Bone marrow (tissue), 2 donors: ENCODE measurements at places on chromosomes 7 and 10.
A peak's percentile ranks its signal among the peaks of the same experiment; 100 is the strongest.

DNA sequence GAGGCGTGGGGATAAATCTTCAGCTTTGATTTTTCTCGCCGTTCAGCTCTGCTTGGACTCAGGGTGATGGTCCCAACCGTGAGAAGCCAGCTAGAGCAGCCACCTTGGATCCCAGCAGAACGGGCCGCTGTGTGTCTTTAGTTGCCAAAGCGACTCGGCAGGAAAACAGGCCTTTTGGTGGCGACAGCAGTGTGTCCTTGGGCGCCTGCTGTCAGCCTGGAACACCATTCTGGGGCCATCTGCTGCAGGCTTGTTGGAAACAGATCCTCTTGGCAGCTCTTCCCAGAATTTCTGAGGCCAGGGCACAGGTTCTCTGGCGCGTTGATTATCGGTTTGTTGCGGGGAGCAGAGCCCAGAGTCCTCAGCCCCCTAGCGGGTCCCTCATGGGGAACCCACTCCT, 97.6 kb downstream of the CUX1 start:
- no peak for DNase-seq

GRCh38 chr10:86267286-86268195, 99.1 kb downstream of the GRID1 start:
- no peak for DNase-seq

DNA sequence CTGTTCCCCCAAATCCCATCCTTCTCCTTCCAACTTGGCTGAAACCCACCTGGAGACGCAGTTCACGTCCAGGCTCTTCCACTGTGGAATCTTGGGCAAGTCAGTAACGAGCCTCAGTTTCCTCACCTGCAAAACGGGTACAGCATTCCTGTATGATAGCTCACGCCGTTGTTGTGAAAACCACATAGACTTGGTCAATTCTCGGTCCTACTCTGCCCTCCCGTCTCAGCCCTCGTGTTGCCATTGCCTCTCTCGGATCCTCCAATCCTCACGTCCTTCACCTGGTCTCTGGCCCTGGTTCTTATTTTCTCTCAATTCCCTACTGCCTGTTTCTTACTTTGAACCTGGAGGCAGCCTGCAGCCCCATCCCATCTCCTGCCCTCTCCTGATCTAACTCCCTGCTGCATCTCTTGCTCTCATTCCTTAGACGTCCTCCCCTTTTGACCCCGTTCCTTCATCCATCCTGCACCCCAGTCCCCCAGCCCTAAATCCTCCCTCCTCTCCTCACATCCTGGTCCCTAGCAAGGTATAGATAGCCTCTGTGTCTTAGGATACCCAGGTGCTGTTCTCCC, 2.0 kb upstream of the MUC12 start:
- DNase-seq, result no peak

DNA sequence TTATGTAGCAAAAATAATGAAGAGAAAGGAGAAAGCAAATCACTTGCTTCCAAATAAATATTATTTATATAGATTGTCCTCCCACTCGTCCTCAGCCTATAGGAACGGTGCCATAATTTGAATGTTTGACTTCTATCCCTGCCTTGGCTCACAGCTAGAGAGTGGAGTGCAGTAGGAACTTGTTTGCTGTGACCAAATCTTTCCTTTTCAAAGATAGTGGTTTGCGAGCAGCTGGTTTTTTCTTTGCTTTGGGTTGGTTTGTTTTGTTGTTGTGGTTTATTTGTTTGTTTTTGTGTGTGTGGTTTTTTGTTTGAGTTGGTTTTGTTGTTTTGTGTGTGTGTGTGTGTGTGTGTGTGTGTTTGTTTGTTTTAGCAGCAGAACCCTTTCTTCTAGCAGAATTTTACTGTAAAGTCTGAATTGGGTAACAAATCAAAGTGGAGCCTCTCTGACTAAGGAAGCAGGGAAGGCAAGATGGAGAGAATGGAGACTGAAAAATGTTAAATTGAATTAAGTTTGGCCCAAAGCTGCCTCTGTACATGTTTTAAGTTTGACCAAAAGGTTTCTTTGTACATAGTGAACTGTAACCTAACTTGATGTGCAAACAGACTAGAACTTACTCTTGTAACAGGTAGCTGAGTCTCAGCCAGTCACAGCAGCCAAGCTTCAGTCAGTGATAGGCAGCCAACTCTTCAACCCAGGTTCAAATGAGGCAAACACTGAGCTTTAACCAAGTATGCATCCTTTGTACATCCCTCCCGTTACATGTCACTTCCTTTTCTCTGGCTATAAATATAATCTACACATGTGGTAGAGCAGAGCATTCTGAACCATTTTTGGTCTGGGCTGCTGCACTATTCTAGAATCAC, 149.5 kb upstream of the LRGUK start:
- DNase-seq, result no peak

- DNase-seq, result no peak
Observed at GRCh38 chr10:26214551-26215395, 1.8 kb upstream of the GAD2 start.

- no peak for DNase-seq
Observed at GRCh38 chr10:118963933-118964332, 65.6 kb upstream of the NANOS1 start.

GRCh38 chr10:70167246-70167645, 3.1 kb downstream of the SAR1A start:
- no peak for DNase-seq

DNA sequence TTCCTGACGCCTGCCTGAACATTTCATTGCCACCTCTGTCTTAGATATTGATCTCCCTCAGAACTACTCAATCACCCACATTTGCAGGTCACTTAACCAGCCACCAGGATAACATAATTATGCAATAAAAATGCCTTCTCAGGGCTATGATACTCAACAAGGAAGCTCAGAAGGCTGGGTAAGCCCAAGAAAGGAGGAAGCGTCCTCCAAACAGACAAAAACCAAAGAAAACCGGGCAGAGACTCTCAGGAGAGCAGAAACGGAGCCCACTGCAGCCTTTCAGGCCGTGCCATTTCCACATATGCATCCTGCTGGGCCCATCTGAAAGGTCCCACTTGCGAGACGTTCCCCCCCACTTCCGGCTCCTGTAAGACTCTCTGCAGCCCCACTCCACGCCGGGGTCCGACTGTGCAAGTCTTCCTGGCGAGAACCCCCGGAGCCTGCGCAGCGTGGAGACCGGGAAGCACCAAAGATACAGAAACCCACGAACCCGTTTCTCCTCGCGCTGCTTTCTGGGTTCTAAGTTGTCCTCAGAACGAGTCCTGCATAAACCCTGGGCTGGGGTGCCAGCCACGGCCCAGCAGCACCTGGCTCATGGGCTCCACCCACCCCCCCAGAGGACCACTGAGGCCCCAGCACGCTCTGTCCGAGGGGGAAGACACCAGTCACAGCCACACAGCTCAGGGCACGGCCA, 83.7 kb downstream of the DIP2C start:
- no peak for DNase-seq

- no peak for DNase-seq
Observed at GRCh38 chr7:16603633-16604032, 41.9 kb downstream of the ANKMY2 start.

DNA sequence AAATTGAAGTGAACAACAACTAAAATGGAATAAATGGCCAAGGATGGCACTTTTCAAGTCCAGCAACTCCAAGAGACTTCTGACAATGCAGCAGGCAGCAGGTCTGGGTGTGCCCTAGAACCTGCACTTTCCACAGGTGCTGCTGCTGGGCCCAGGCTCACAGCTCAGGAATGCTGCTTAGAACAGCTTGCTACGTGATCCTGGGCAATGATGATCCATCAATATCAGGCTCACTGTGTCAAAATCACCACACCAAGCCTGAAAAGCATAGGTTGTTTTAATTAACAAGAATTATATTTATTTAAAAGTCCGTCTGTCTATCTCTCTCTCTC, 148.4 kb downstream of the TNS3 start:
- DNase-seq, result no peak

GRCh38 chr7:132654150-132654549, 77.9 kb upstream of the PLXNA4 start:
- no peak for DNase-seq

DNA sequence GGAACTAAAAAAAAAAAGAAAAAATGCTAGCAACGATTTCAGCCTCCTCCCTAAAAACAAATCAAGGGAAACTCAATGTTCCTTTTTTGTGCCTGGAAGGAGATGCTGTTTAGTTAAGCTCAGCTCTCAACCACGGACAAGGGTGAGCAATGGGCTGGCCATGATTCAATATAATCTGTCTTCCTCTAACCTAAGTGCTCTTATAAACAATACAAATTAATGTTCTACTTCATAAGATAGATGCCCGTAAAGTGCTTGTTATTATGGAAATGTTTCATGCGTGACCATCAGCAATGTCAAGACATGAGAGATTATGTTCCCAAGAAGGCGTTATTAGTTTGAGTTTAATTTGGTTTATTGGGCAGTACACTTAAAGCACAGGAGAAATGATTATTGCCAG, 320.3 kb downstream of the SFMBT2 start:
- DNase-seq, result no peak

DNA sequence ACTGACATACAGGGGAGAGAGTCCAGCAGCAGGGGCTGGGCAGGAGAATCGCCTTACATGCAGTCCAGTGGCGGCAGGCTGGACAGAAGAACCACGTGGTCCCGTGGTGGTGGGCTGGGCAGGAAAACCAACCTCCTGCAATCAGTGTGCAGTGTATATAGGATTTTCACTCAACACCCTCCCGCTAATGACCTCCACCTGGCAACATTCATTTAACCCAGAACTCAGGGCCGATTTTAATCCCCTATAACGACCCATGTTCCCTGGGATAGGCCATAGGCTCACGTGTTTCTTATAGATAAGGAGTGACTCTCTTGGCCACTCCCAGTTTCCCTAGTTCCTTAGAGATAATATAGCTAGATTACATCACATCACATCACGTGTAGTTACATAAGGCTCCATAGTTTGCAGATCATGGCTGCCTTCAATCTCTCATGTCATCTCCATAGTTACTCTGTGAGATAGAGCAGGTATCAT, 19.4 kb downstream of the MTURN start:
- no peak for DNase-seq

DNA sequence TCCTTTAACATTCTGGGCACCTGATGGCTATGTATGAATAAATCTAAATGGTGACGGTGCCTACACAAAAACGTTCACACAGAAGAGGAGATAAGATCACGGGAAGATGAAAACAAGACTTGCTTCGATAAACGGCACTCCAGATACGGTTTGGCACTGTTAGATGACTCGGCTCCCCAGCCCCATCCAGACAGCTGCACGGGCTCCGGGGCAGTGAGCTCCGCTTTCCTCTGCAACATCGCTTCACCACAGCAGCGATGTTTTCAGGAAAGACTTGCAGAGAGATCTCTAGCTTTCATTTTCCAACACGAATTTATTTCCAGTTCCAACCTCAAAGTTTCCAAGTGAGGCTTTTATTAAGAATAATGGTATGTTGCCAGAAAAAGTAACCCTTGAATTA, 132.1 kb downstream of the KLF6 start:
- peak; percentile 11 for DNase-seq

GRCh38 chr10:6044060-6044459, 18.1 kb downstream of the IL2RA start:
- DNase-seq, result no peak

DNA sequence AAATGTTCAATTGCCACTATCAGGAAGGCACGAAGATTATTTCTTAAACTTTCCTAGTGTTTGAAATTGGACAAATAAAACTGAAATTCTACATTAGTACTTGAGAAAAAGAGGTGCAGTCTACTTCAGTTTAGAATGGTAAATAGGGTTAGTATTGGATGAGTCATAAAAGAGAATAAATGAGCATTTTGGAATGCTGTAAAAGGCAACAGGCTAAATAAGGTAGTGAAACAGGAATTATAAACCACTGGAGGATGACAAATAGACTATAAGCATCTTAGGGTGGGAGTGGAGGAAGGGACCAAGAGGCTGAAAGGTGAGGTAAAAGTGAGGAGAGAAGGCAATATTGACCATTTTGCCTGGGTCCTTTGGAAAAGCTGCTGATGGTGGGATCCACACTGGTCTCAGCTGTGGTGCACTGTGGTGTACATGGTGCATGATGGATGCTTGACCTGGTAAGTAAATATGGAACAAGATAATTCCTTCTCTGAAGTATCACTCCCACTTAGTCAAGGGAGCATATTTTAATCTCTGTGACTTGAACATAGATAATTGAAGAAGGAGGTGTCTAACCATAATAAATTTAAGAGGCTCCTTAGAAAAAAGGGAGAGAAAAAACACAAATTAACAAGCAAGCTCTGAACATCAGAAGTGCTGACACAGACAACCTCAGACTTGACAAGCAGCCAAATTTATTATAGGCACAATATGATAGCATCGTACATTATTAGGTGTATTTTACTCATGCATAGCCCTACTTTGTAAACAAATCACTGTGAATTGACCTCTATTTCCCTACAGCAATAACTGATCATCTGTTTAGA, 76.4 kb upstream of the SCIN start:
- DNase-seq, result no peak

- DNase-seq, result no peak
Observed at GRCh38 chr10:102791754-102792395, 45.3 kb downstream of the CYP17A1 start.

GRCh38 chr7:84245835-84246234, 51.2 kb upstream of the SEMA3A start:
- DNase-seq, result no peak

DNA sequence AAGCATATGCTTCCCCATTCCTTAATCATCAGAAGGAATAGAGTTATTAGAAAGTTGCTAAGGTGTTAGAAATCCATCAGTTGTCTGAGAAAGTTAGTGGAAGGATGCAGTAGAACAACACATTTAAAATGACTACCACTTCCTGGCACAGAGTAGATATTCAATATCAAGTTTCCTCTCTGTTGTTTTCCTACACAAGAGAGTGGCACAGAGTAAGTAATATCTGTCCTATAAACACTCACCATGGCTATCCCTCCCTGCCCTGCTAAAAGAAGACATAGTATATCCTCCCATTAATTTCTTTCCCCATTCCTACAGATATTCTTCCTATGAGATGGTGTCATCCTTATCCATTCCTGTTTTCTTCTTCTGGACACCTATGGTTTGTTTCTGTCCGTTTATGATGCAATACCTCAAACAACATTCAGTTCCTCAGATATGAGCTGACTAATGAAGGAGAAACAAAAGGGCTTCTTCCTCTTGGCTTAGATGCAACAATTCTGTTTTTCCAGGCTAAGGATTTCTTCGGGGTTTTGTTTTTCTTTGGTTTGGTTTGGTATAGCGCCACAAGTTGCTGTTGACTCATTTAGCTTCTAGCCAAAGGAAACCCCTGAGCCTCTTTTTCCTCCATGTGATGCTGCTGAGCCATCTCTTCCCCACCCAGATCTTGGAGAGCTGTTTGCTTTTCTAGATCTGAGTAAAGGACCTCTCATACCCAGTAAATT, 32.9 kb upstream of the BPGM start:
- no peak for DNase-seq

DNA sequence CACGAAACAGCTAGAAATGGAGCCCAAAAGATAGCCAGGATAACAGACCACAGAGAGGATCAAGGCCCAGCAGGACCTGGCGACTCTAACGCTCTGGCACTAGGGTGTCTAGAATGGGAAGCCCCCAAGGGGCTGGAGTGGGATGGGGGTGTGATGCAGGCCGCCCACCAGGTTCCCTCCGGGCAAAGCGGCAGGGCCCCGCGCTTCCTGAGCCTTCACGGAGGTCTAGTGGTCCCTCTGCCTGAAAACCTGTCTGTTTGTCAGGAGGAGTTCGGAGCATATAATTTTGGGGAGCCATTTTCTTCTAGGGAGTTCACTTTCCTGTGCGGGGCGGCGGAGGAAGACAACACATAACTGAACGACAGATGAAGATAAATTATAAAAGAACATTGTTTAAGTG, 48.2 kb upstream of the FXYD4 start:
- DNase-seq, result no peak
